ENCODE measurements at places on chromosomes 13 and 19.

- no peak for DNase-seq
These were observed 131.2 kb downstream of the RXFP2 start for GRCh38 chr13:31870511-31870910.

DNA sequence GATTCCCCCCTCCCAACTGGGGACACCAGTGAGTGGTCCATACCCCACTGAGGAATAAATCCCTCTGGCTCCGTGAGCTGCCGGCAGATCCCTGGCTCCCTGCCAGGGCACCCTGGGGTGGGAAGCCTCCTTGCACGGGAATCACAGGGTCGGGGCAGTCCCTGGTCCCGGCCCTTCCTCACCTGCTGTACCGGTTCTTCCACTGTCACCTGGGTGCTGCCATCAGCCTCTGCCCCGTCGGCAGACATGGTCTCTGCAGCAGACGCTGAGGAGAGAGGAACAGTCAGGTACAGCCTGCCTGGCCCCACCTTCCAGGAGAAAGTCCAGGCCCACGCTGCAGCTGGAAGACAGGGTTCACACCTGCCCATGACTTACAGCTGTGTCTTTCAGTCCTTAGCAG lies 6.3 kb downstream of the PLIN3 start:
- DNase-seq, result no peak

DNA sequence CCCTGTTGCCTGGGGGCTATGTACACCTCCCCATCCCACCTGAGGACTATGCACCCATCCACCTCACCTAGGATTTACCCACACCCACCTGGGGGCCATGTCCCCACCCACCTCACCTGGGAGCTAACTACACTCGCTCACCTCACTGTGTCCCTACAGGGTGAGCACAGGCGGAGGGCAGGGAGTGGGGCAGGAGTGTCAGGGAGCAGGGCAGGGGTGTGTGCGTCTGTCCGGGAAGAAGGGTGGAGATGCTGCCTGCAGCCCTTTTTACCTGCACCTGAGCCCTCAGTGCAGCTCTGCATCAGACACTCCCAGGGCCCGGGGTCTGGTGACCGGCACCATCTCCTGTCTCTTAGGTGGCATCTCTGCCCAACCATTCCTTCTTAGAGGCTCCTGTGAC lies 10.6 kb upstream of the CPAMD8 start:
- no peak for DNase-seq

GRCh38 chr19:27792576-27793127 lies 1420.3 kb downstream of the UQCRFS1 start:
- DNase-seq, result no peak

DNA sequence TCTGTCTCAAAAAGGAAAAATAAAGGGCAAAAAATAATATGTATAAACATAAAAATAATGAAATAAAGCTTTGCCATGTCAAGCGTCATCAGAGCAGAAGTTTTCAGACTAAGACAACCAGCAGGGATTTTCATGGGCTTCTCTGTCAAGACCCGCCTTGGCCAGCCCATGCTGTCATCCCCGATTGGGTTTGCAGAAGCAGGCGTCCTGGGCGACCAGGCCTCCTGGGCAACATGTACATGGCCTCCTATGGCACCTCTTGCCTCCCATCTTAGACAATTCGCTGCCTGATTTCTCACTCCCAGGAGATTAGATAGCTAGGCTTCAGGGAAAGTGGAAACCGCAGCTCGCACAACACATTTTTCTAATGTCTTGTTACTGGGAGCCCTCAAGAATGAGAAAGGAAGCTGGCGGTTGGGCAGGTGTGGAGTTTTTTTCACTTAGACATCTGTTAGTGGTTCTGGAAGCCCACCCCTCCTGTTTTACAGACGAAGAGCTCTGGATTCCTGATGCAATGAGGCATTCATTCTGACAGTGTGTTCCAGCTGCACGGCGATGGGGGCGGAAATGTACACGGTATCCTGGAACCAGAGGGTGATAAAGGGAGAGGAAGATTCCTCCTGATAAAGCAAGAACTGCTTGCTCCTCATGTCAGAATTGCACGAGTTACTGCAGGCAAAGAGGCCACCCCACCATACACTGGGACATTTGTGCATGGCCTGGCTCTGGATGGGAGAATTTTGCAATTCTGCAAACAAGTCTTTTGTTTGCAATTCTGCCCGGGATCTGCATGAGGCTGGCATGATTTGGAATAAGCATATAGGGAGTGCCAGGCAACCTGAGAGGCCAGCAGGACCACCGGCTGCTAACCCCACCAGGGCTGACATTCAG lies 47.4 kb upstream of the KATNAL1 start:
- no peak for DNase-seq

- DNase-seq, result no peak
These were observed 169.2 kb upstream of the IRS2 start for GRCh38 chr13:109955598-109955997.

DNA sequence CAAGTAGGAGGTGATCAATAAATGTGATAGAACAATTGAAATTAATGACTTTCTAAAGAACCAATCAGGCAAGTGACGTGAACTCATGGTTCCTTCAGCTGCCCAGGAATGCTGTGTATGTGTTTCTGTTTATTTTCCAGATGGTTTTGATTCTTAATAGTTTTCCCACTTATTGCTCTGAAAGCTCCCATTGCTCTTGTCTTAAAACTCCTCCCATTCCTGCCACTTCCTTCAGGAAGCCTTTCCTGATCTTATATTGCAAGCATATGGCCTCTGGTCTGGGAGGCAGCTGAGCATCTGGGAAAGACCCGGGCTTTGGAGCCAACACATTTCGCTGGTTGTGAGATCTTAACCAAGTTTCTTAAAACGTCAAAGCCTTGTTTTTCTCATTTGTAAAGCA lies 17.1 kb upstream of the LATS2 start:
- no peak for DNase-seq

- DNase-seq, result no peak
These were observed 21.6 kb downstream of the MAST3 start for GRCh38 chr19:18119013-18119716.

- DNase-seq, result no peak
These were observed 10.8 kb upstream of the CCDC97 start for GRCh38 chr19:41299046-41299754.

DNA sequence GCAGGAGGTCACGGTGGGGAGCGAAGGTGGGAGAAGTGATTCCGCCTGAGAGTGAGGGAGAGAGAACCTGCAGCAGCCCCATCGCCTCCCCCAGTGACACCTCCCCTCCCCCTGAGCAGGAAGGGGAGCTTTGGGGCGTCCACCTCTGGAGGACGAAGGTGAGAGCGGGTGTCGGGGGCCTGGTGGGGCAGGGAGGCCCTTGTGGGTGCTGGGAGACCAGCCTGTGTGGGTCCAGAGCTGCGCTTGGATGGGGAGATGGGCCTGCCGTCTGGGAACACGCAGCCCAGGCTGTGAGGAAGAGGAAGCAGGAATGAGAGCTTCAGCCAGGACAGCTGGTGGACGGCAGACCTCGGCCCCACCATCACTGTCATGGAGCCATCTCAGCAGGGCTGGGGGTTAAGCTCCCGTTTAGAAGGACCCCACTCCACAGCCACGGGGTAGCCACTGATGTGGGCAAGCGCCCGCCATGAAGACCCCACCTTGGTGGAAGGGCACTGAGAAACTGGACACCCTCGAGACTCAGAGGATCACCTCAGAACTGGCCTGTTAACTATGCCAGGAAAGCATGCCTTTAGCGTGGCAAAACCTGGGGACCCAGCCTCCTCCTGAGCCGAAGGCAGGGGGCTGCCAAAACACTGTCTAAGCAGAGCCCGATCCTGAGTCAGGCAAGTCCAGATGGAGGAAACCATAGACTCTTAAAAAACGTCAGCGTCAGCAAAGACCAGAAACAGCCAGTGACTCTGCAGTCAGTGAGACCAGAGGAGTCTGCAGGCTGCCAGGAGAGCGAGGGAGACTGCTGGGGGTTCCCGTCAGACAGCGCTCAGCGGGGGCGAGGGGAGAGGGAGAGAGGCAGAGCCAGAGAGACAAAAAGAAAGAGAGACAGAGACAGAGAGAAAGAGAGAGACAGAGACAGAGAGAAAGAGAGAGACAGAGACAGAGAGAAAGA lies 6.4 kb upstream of the PROZ start:
- DNase-seq, result no peak

DNA sequence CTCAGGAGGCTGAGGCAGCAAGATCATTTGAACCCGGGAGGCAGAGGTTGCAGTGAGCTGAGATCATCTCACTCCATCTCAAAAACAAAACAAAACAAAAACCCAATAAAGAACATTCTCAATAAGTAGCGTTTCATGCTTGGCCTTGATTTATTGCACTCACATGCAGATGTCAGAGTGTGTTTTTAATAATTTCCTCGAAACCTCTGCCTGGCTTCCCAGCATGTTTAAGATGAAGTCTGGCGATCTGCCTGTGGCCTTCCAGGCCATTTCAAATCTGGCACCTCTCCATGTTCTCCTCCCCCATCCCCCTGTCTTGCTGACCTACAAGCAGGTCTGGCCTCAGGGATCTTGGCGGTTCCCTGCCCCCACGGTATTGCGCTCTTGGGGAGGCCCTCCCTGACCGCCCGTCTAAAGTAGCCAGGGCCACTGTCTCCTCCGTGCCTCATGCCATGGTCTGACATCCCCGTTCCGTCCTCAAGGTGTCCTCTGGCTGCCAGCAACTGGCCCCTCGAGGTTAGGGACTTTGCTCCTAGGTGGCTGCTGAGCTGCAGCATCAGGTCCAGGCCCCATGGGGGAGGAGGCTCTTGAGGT lies 1.6 kb downstream of the WDR88 start:
- no peak for DNase-seq
